ENCODE measurements at places on chromosomes 2 and 18.

GRCh38 chr2:167582619-167583018 lies 664.8 kb downstream of the STK39 start:
- DNase-seq = no peak

- DNase-seq = no peak
Observed at GRCh38 chr2:66525606-66526005, 90.7 kb downstream of the MEIS1 start.

GRCh38 chr18:30999186-30999585 lies 43.4 kb downstream of the DSC3 start:
- DNase-seq = no peak

DNA sequence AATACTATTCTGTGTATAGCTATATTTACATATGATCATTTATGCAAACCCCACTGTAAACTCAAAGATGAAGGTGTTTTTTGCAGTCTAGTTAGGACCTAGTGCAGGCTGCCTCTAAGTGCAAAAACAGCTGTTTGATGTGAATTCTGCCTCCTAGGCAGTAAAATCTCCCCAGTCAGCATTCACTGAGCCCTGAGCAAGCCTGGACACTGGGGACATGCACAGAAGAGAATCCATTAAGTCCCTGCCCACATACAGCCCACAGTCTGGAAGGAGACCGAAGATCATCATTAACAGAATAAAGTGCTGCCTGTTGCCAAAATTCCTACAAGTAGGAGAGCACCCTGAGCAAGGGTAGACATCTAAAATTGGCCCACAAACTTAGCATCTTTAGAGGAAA lies 14.4 kb upstream of the BIN1 start:
- DNase-seq = no peak

DNA sequence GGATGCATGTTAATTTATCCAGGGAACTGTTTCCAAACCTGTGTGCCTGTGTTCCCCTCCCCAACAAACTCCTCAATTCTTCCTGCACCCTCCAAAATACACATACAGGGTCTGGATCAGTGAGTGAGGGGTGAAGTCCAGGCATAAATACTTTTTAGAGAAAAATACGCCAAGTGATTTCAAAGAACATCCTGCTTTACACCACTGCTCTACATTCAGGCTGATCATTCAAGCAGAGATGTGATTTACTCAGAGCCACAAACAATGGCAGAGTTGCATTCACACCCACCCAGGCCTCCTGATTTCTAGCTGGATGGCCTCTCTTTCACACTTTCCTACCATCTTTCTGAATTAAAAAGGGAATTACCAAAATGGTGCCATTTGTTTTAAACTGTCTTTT lies 289.5 kb upstream of the SLC14A2 start:
- no peak for DNase-seq

DNA sequence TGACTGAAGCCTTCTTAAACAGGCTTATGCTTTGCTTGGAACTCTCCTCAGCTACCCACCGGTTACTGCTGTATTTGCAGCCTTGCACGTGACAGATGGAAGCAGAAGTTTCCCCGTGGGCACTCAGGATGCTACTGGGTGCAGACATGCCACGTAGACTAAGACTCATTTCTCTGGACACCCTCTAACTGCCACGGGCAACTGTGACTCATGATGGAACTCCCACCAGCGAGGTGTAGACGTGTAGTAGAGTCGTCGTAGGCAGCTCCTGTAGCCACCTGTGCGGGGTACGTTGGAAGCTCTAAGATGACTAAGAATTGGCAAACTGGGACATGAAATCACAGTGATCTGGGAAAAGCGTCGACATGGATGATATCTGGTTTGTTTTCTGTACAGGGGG lies 27.5 kb downstream of the TSHZ1 start:
- DNase-seq = no peak

Measured in NCI-H2171 treated with DMSO at 0.1 percent for 48 hours (cell line).